ENCODE measurements at places on chromosomes 5 and 9.

- no peak for DNase-seq
Measured at GRCh38 chr9:135038331-135038730, 49.1 kb upstream of the OLFM1 start.

GRCh38 chr9:14097215-14097614, 216.7 kb downstream of the NFIB start:
- DNase-seq = no peak

DNA sequence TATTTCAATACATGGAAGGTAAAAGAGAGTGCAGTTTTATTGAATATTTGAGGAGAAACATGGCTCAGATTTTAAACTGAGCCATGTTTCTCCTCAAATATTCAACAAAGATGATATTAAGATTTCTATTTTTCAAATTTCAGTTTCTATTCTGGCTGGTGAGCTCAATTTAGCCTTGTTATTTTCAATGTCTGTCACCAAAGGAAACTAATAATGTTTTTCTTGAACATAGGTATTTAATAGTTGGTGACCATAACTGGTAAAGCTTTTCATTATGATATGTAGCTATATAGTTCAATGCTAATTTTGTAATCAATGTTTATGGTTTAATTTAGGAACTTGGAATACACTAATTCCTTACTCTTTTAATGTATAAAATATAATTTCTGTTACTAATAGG, 177.4 kb downstream of the FER start:
- no peak for DNase-seq

DNA sequence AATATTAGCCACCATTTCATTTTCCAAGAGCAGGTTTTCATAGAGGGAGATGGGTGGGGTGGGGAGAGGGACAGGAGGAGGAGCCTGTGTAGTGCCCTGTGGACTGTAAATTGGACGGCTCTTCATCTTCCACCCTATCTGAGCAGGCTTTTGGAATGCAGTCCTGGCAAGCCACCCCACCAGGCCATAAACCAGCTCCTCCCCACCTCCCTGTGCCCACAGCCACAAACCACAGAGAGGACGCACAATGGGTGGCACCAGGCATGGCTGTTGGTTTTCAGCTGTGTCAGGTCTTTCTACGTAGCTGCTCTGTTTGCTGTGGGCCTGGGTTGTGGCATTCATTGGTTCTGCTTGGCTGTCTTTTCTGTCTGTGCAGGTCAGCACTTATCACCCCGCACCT, 58.0 kb downstream of the PLAC8L1 start:
- DNase-seq = no peak

DNA sequence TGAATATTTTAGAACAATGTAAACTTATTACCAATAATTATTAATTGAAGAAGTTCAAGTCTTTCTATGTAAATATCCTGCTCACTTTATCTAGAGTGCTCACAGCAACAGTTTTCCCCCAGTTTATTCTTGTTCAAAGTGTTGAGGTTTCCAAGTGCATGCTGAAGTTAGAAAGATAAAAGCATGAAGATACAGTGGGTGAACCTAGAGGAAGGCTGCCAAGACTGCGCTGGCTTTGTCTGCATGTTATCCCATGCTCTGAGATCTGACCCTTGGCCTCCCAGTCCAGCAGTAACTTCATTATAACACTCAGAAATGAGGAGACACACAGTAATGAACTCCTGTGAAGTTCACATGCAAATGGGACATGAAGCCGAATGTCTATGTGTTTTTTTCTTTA, 76.0 kb upstream of the PIP5K1B start:
- DNase-seq = no peak

DNA sequence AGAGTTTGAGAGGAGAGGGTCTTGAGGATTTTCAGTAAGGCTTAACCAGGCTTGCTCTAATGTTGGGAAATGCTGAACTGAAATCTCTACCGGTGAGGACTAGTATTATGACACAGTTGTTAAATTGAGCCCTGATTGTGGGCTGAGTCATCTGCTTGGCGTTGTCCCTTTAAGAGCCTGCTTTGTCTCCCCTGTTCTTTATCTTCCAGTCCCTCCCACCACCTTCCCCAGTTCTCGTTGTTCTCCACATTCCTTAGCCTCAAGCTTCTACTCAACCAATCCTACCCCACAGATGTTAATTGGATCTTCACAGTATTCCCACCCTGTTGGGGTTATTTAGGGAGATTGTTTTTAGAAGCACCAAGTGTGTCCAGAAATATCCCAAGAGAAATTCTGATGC, 57.6 kb downstream of the ANKRD55 start:
- no peak for DNase-seq

DNA sequence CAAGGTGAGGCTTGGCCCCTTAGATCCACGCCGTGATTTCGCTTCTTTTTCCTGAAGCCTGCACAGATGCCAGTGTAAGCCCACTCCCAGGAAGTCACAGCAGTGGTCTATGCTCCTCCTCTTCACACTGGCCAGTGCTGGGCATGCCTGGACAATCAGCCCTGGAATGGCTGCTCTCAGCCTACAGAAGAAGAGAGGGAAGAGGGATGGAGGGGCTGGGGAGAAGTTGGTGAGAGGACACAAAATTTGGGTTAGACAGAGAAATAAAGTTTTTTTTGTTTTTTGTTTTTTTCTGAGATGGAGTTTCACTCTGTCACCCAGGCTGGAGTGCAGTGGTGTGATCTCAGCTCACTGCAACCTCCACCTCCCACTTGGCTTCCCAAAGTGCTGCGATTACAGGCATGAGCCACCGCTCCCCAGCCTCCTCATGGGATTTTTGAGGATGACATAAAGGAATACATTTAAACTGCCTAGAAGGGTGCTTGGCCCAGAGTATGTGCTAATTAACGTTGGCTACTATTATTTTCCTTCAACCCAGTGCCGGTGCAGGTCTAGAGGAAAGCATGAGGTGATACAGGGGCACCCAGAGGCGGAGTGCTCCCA, 830 bp downstream of the S100Z start:
- no peak for DNase-seq

GRCh38 chr9:91036826-91037510, 235.3 kb downstream of the SYK start:
- no peak for DNase-seq

Data from NK-92 treated with Interleukin-12 subunit alpha and Interleukin-12 subunit beta, amount 100 ng/mL, for 24 hours (cell line).